ENCODE measurements at places on chromosomes 7 and 10.

- no peak for DNase-seq
Measured at GRCh38 chr10:130864961-130865818, 446.3 kb downstream of the TCERG1L start.

DNA sequence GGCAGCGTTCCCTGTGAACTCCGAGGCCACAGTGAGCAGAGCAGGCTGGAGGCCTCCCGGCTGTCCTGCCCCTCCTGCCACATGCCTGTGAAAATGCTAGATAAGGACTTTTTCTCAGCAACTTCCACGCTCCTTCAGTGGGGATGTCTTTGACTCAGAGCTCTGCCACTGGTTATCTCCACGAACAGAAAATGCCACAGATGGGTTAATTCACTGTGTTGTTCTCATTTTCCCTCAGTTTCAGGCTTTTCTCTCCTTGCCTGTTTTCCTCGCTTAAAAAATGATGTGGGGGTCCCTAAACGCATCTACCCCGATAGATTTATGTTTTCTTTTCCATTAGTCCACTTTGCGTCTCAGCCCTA lies 51.3 kb downstream of the IKZF1 start:
- no peak for DNase-seq

GRCh38 chr10:32317795-32318357 lies 29.1 kb downstream of the EPC1 start:
- no peak for DNase-seq

GRCh38 chr10:30219971-30220751 lies 128.9 kb downstream of the MTPAP start:
- DNase-seq = no peak

GRCh38 chr10:12868229-12868628 lies 133.3 kb downstream of the CCDC3 start:
- DNase-seq = no peak

GRCh38 chr7:82317760-82318159 lies 125.8 kb downstream of the CACNA2D1 start:
- DNase-seq = no peak

DNA sequence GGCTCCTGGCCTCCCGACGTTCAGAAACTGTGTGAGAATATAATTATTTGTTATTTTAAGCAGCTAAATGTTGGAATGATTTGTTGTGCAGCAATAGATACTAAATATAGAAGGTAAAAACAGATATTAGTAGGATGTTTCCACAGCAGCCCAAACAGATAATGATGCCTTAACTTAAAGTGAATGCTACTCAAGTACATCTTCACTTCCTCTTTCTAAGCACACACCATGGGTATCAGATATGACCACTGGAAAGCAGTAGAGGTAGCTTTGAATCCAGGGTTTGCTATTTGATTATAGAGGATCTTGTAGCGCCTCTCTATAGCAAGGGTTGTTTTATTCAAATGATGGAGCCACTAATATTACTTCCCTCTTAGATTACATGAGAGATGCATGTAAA lies 38.2 kb upstream of the BET1 start:
- DNase-seq = no peak

DNA sequence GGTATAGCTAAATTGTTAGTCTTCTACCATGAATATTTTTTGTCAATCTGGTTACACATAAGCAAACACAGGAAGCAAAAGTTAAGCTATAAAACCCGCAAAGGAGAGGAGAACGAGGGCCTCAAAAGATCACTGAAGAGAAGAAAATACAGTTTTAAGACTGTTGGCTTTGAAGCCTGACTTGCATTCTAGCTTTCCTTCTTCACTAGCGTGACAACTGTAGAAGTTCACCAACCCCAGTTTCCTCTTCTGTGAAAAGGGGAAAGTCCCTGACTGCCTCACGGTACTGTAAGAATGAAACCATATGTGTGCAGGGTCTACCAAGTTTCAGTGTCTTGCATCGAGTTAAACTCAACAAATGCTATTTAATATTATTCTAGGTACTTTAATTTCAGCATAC lies 7.5 kb upstream of the LRRN3 start:
- peak; percentile 73 for DNase-seq

DNA sequence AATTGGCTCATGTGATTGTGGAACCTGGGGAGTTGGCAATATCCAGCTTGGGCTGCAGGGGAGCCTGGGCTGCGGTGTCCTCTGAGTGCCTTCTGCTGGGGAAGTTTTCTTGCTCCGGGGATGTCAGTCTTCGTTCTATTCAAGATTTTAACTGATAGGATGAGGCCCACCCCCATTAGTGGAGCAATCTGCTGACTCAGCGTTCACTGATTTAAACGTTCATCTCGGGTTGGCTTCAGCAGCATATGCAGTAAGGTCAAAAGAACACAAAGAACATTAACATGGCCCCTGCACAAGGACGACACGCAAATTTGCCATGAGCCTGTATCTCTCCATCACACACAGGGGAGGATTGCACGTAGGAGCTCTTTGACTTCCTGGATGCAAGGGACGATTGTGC lies 360.6 kb upstream of the ADARB2 start:
- no peak for DNase-seq

- DNase-seq = no peak
Measured at GRCh38 chr10:32979041-32979440, 21.0 kb upstream of the ITGB1 start.
